ENCODE measurements at places on chromosomes 7 and 10.
A peak's percentile ranks its signal among the peaks of the same experiment; 100 is the strongest.

DNA sequence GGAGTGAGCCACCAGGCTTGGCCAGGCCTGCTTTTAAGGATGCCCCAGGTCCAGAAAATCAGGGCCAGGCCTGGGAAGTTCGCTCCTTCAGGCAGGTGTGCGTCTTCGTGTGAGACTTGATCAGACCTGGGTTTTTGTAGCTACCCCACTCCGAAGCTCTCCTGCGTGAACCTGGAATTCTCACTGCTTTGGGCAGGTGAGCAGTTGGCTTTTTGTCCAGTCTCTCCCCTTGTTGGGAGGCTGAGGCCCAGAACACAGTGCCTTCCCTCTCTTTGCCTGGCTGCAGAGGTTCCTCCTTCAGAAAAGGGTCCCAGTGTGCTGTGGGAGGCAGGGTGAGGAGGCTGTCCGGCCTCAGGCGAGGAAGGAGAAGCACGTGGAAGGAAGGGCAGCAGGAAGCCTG, 27.3 kb downstream of the ZNF783 start:
- no peak for DNase-seq
- H3K4me1 ChIP-seq = no peaks in the 10 kb centered on the region
- no peak overlapping the region for H3K4me3 ChIP-seq
- H3K27ac ChIP-seq = no peak overlapping the region
- no peaks in the 10 kb centered on the region for H3K36me3 ChIP-seq

DNA sequence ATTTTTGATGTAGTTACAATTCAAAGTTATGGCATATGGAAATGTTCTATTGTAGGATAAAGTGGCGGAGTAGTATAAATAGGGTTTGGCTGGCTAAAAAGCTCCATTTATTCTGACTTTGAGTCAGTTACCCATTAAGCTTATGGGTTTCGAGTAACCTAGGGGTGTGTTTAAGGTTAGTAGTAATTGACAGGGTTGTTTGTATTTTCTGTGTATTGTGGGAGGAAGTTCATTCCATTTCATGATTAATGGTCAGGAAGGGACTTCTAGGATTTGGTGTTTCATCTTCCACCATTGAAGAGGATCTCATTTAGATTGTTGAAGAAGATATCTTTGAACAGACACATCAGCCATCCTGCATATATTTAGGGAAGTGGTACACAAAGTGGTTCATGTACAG, 75.0 kb downstream of the BICC1 start:
- H3K27me3 ChIP-seq = no peaks in the 10 kb centered on the region
- H3K27ac ChIP-seq = no peak overlapping the region
- no peaks in the 10 kb centered on the region for H3K4me1 ChIP-seq
- no peaks in the 10 kb centered on the region for H3K36me3 ChIP-seq

GRCh38 chr7:126213876-126214275, 1038.9 kb downstream of the GRM8 start:
- H3K4me1 ChIP-seq = no peaks in the 10 kb centered on the region
- no peak overlapping the region for H3K27ac ChIP-seq
- H3K27me3 ChIP-seq = no peaks in the 10 kb centered on the region
- H3K36me3 ChIP-seq = no peaks in the 10 kb centered on the region

DNA sequence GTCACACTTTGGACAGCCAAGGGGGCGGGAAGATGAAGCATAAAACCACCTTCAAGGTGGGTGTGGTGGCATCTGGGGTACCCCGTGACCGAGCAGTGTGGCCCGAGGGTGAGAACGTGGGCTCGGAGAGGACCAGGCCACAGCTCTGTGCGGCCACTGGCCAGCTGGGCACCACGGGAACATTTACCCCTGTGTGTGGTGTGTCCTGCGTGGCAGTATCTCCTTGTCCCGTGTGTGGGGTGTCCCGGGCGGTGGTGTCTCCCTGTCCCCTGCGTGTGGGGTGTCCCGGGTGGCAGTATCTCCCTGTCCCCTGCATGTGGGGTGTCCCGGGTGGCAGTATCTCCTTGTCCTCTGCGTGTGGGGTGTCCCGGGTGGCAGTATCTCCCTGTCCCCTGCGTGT, 570.3 kb downstream of the DNAJB6 start:
- no peaks in the 10 kb centered on the region for H3K4me1 ChIP-seq
- peaks cover 13% of the 10 kb centered on the region for H3K27me3 ChIP-seq
- H3K36me3 ChIP-seq = no peaks in the 10 kb centered on the region
- H3K27ac ChIP-seq = no peak overlapping the region

DNA sequence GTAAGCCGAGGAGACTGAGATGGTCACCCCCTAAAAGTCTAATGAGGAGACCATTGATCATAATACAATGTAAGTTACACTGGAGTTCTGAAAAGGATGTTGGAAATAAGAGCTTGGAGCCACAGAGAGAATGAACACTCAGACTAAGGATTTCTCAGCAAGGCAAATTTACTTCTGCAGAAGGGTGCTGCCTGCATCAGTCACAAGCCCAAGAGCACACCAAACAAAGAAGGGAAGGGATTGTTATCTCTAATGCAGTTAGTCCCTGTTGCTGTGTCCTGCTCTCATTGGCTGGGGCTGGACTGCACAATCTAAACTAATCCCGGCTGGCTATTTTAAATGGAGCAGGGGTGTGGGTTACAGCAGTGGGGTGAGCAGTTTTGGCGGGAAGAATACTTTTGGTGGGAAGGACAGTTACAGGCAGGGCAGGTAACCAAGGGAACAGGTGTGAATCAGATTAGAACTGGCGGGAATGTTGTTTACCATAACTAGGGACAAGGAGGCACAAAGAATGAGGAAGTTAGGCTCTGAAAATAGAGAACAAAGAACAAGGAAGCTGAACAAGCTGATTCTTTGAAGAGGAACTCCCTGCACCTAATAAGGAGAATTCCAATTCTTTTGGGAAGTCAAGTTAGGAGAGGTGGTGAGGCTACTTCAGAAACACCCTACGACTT, 30.3 kb upstream of the TRIM24 start:
- H3K4me3 ChIP-seq = no peak overlapping the region
- no peak overlapping the region for H3K27ac ChIP-seq
- DNase-seq = no peak
- H3K27me3 ChIP-seq = no peaks in the 10 kb centered on the region
- H3K4me1 ChIP-seq = no peaks in the 10 kb centered on the region
- no peaks in the 10 kb centered on the region for H3K36me3 ChIP-seq

DNA sequence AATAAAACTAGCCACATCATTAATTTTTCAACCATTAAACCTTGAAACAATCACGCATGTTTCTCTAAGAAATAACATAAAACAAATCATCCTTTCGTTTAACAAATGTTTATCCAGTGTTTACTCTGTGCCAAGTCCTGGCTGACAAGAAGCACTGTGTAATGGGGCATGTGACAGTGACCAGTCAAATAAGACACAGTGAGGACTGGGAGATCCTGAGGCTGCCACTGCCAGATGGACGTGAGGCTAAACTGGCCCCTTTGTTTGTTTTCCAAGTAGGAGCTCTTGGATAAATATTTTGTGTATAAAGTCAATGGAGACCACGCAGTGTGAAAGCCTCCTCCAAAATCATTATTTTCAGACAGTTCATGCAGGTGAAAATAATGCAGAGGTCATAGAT, 626.2 kb downstream of the SUGCT start:
- peaks cover 9% of the 10 kb centered on the region for H3K4me1 ChIP-seq
- no peak overlapping the region for H3K4me3 ChIP-seq
- H3K27ac ChIP-seq = no peak overlapping the region
- DNase-seq = no peak
- H3K36me3 ChIP-seq = no peaks in the 10 kb centered on the region

- no peak for DNase-seq
- peak overlapping the region; percentile 60 for H3K27ac ChIP-seq
- H3K27me3 ChIP-seq = no peaks in the 10 kb centered on the region
- no peaks in the 10 kb centered on the region for H3K36me3 ChIP-seq
- no peaks in the 10 kb centered on the region for H3K4me1 ChIP-seq
Observed at GRCh38 chr7:51289623-51290303, 26.8 kb downstream of the COBL start.

- H3K4me1 ChIP-seq = peaks cover 24% of the 10 kb centered on the region
- no peak overlapping the region for H3K4me3 ChIP-seq
- H3K27ac ChIP-seq = no peak overlapping the region
- no peaks in the 10 kb centered on the region for H3K27me3 ChIP-seq
Observed at GRCh38 chr7:100682991-100683658, 9.6 kb downstream of the GNB2 start.

- no peak overlapping the region for H3K4me3 ChIP-seq
- H3K27ac ChIP-seq = peak overlapping the region; percentile 37
- peak; percentile 36 for DNase-seq
- H3K36me3 ChIP-seq = no peaks in the 10 kb centered on the region
- H3K27me3 ChIP-seq = no peaks in the 10 kb centered on the region
Observed at GRCh38 chr7:29839302-29839701, 33.0 kb downstream of the WIPF3 start.

DNA sequence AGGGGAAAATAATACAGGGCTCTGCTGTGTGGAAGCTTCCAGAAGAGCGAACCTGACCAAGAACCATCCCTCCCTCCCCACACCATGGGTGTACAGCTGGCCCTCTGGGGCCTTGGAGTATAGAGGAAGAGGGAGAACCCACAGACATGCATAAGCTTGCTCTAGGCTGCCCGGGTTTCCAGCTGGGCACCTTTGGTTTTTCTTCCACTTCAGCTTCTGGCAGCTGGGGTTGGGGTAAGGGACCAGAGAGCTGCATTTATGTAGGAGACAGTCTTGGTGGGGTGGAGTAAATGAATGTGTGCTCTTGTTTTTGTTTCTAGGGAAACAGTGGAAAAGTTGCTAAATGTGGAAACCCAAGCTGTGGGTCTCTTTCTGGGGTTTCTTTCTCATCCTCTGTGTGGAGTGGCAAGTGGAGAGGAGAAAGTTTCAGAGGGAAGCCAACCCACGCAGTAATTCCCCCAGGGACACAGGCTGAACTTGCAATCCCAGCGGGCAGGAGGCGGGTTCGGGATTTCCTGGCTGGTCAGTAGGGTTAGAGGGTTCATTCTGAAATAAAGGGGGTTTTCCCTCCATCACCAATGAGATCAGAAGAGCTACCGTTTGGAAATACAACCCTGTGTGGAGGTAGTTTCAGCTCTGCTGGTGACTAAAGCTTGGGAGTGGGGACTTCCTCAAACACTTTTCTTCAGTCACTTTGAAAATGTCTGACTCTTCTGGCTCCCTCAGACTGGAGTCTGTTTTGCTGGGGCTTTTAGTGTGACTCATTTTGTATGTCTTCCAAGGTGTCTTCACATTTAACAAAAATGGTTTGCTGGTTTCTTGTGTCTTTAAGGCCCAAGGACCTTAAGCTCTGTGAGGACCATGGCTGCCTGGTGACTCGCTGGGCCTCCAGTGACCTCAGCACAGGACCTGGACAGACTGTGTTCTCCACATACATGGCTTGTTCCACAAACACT, 22.2 kb upstream of the SRGN start:
- DNase-seq = peak; percentile 41
- peak overlapping the region; percentile 61 for H3K27ac ChIP-seq
- H3K4me3 ChIP-seq = no peak overlapping the region
- no peaks in the 10 kb centered on the region for H3K36me3 ChIP-seq
- no peaks in the 10 kb centered on the region for H3K27me3 ChIP-seq

DNA sequence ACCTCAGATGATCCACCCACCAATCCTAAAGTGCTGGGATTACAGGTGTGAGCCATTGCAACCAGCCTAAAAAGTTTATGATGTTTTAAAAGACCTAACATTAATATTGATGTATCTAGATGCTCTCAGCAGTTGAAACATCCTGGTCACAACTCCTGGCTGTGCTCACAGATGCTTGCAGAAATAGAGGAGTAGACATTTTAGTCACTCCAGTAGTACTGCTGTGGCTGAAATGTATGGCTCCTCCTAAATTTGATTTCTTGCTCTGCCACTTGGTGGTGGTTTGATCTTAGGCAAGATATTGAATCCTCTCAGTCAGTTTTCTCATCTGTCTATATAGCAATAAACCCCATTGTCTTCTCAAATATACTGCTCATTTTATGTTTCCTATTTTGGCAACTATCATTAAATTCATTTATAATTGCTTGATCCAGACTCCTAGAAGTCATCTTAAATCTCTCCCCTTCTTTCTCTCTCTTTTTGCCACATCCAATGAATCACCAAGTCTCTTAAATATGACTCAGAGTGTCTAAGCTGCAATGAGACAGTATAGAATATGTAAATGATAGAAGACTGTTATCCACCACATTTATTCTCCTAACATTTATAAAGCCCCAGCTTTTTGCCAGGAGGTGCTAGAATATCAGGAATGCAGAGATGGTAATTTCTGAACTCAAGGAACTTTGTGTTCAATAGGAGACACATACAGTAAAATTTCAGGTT, 78.1 kb upstream of the NRBF2 start:
- H3K4me3 ChIP-seq = no peak overlapping the region
- no peaks in the 10 kb centered on the region for H3K27me3 ChIP-seq
- H3K4me1 ChIP-seq = no peaks in the 10 kb centered on the region
- no peak for DNase-seq

- H3K4me1 ChIP-seq = peaks cover 75% of the 10 kb centered on the region
- H3K36me3 ChIP-seq = no peaks in the 10 kb centered on the region
- DNase-seq = no peak
- H3K27me3 ChIP-seq = no peaks in the 10 kb centered on the region
- H3K27ac ChIP-seq = peak overlapping the region; percentile 5
- H3K4me3 ChIP-seq = no peak overlapping the region
Observed at GRCh38 chr7:44617225-44617890, 10.9 kb downstream of the OGDH start.

GRCh38 chr10:110392868-110393740, 88.4 kb upstream of the SMNDC1 start:
- H3K36me3 ChIP-seq = no peaks in the 10 kb centered on the region
- no peak overlapping the region for H3K4me3 ChIP-seq
- peaks cover 15% of the 10 kb centered on the region for H3K4me1 ChIP-seq
- no peaks in the 10 kb centered on the region for H3K27me3 ChIP-seq
- DNase-seq = no peak

All from heart right ventricle (tissue), 16 donors.